T-helper 1 cell (primary cell): ENCODE measurements at places on chromosomes 1 and 21.

GRCh38 chr21:39726133-39726532 is 18.9 kb upstream of the IGSF5 start:
- DNase-seq = no peak

DNA sequence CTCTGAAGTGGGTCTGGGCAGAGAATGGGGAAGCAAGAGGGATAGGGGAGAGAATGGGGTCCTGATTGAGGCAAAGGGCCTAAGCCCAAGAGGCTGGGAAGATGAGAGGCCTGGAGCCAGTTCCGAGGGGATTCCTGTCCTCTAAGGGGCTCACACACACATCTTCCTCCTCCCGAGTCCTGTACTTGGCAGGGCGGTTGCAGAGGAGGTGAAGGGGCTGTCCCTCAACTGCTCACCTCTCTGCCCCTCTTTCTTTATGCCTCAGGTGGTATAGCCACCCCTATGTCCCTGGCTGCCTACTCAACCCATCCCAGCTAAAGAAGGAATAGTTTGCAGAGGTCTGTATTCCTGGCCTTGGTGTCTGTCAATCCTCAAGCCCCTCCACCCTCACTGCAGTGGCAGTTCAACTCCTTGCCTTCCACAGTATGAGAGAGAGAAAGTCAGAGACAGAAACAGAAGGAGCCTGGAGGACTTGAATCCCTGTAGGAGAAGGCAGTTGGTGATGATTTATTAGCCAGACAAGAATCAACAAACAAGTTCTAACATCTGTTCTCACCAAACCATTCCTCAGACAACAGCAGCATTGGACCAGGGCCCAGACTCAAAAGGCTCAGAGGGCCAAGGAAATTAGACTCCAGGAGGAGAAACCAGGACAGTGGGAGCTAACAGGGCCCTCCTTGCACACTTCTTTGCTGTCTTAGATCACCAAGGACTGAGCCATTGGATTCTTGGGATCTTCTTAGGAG is 10.7 kb downstream of the SH2D2A start:
- no peak for DNase-seq

GRCh38 chr1:108704496-108704895 is 8.2 kb upstream of the FNDC7 start:
- DNase-seq = no peak

DNA sequence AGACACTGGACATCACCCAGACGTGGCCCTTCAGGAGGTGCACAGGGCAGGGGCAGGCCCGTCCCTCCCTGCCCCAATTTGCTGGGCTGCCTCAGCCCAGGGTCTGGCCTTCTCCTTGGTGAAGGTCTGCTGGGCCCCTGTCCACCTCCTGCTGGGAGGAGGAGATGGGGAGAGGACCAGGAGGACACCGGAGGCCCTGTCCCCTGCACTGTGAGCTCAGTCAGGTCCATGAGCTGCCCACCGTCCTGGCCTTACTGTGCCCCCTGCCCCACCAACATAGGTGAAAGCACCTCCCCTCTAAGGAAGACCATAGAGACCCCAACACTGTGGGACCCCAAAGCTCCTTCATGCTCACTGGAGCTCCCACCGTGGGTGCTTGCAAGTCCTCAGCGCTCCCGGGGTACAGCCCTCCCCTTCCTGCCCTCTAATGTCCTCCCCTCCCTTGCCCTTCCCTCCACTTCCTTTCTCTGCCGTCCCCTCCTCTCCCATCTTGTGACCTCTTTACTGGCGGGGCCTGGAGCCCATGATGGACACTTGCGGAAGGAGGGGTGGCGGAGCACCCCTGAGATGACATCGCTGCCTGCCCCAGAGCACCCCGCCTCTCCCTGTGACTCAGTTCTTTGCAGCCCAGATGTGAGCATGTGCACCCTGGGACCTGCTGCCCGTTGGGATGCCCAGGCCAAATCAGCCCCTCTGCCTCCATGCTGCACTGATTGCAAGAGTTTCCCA is 4.6 kb downstream of the LRRC3 start:
- no peak for DNase-seq

DNA sequence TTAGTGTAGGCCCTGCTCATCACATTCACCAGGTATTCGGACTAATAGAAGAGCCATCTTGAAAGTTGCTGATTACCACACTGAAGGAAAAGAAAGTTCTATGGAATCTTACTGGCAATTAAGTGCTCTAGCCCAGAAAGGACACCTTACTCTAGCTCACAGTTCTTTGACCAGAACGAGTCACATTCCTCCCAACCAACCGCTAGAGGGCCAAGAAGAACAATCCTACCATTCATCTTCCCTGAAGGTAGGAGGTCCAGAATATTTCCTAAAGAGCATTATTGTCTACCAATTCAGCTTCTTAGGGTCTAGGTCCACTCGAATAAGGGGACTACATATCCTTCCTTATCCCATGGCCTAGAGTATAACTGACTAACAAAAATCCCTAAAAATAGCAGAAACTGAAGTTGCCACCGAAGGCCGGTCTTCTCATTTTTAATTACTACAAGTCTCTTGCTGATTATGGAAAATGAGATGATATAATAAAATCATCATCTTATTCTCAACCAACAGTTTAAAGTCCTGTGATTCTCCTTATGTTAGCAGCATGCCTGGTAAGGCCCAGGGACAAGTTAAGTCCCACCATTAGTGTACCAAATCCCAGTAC is 2.7 kb upstream of the FMO1 start:
- no peak for DNase-seq

DNA sequence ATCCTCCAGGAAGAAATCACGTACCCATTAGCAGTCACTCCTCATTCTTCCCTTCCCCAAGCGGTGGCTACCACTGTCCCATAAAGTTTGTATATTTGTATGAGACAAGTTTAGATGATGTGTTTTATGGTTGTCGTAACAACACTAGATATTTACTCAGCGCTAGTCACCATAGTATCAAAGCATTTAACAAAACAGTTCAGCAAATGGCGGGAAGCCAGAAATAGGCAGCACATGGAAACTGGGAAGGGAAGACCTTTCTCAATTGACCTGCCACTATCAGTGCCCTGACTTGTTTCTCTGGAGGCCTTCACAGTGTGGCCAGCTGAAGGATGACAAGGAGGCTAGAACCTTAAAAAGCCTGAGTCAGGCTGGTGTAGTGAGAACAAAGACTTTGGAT is 31.1 kb downstream of the CNST start:
- no peak for DNase-seq

DNA sequence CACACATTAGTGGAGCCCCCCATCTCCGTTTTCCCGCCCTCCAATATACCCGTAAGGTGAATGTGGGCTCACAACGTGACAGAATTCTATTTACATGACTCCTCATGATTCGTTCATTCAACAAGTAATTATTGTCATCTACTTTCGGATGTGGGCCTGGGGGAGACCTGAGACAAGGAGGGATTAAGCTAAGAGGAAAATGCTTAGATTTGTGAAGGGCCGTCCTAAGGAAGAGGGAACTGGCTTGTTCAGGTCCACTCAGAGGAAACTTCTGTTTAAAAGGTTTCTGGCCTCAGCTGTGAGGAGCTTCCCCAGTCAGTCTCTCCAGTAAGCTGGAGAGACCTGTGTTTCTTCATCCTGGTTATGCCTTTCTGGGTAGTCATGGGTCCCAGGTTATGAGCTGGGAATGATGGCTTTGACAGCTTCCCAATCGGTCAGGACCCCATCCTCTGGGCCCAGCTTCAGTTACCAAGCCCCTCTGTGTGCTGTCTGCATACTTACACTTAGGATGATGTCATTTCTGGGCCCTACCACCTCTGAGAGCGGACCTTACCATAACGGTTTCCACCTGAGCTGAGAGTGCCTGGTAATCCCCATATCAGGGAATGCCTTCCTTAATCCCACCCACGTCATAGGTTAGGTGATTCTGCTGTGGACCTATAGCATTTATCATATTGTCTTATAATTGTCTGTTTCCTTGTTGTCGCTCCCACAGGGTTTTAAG is 687 bp upstream of the ERI3 start:
- no peak for DNase-seq

- no peak for DNase-seq
Observed at GRCh38 chr1:116938216-116938615, 28.5 kb downstream of the PTGFRN start.

GRCh38 chr1:65151641-65152040 is 3.6 kb downstream of the AK4 start:
- DNase-seq = no peak

DNA sequence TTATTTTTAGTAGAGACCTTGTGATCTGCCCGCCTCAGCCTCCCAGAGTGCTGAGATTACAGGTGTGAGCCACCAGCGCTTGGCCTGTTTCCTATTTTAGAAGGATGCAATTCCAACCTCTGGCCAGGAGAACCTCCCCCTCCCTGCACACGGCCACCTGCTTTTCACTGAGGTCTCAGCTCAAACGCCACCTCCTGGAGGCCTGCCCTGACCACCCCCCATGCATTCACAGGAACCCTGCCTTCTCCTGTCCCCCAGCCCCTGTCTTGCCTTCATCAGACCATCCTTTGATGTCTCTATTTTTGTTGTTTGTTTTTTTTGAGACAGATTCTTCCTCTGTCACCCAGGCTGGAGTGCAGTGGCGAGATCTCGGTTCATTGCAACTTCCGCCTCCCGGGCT is 2.3 kb downstream of the SRM start:
- no peak for DNase-seq

GRCh38 chr1:243964915-243965314 is 86.2 kb upstream of the ZBTB18 start:
- no peak for DNase-seq

DNA sequence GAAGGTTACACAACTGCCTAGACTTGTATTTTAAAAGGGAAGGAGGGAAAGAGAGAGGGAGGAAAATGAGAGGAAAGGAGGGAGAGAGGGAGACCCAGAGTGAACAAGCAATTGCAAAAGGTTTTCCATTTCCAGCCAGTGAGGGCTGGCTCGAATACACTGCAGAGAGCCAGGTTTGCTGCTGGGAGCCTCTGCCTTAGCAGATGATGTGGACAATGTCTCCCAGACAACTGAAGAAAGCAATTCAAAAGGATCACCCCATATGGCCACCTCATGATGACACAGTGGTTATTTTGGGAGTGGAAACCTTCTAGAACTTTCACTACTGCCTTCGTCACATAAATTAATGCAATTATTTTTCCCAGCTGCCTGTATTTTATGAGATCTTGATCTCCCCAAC is 86.4 kb downstream of the BCAR3 start:
- DNase-seq = no peak

- no peak for DNase-seq
Observed at GRCh38 chr1:182268669-182269068, 122.9 kb downstream of the GLUL start.

- DNase-seq = no peak
Observed at GRCh38 chr1:184747089-184747955, 7.3 kb downstream of the EDEM3 start.

DNA sequence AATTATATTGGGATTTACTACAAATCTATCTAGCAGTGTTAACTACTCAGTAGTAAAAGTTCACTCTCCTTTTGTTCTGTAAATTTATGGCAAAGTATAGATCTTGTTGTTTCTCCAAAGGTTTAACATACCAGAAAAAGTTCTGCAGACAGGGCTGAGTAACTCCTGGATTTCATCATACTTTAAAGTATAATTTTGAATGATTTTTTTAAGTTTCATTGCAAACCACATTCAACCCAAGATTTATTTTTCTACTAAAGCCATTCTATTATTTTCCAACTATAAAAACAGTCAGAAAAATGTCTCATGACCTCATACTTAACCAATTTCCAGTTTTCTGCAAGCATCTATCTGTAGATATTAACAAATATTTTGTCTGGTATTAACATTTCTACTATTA is 585.8 kb upstream of the ZRANB2 start:
- no peak for DNase-seq

DNA sequence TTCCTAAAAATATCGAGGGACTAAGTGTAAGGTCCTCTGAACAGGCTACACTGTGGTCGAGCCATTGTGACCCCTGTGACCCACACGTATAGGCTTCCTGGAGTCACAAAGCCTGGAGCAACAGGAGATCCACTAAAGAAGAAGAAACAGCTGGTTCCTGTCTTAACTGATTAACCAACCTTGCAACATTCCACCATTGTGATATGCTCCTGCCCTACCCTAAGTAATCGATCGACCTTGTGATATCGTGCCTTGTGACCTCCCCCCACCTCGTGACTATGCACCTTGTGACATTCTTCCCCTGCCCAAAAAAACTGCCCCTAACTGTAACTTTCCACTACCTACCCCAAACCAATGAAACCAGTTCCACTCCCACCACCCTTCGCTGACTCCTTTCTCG is 304.6 kb upstream of the FAM78B start:
- no peak for DNase-seq

DNA sequence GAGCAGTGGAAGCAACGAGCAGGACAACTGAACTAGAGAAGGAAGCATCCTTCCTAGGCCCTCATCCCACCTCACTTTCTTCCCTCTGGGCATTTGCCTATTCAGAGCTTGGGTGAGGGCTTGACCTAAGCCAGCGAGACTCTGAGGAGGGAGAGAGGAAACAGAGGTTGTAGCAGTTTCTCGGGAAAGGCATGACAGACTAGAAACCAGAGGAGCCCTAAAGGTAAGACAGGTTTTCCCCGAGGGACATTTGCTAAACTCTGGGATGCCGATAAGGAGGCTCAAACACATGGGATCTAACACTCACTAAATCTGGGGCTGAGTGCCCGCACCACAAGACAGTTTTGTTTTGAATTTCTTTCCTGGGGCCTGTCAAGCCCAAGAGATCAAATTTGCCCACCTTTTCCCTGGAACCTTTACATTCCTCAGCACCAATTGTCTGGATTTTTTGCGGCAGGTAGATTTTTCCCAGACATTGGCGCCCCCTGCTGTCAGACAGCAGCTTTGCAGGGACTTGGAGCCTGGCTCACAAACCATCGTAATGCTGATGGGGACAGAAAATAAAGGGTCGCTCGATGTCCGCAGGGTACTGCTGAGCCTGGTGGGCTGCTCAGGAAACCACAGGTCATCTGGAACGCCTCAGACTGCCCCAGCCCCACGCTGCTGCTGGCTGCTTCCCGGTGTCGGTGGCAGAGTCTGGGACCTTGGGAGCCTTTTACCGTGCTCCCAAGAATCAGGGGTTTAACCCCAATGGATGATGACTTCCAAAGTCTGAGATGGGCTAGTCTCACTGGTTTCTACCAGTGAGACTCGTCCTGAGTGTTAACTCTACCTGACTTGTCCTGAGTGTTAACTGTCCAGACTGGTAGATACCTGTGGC is 23.4 kb upstream of the TSPAN2 start:
- DNase-seq = no peak

DNA sequence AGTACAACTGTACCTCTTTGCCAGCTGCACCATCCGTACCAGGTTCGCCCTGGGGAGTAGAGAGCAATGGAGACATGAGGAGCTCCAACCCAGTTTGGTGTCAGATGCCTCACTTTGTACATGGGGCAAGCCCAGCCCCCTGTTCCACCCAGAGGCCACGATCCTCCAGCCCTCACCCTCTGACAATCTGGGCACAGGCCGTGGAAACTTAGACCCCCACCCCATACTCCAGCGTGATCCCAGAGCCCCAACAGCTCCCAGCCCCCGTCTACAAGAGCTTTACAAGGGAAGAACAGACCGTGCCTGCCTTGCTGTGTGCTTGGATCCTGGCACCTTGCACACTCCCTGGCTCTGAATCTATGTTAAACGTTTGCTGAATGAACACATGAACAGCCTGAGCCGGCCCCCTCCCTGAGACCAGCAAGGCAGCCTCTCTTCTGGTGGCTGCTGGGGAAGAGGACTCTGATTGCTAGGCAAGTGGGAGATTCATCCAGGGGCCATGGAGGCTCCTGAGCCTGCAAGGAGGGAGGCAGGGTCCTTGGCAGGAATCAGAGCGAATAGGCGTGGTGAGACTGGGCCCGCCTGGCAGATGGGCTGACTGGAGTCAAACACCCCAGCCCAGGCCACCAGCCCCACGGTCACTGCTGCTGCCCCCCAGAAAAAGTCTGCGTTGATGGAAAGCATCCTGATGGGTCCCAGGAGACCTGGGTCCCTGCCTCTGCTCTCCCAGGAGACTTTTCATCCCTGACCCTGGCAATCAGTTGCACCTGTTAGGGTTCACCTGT is 12.5 kb upstream of the PEF1 start:
- DNase-seq = no peak

- DNase-seq = no peak
Observed at GRCh38 chr1:207493212-207493611, 2.7 kb upstream of the CR1 start.
